ENCODE measurements at places on chromosomes 7 and 10.

DNA sequence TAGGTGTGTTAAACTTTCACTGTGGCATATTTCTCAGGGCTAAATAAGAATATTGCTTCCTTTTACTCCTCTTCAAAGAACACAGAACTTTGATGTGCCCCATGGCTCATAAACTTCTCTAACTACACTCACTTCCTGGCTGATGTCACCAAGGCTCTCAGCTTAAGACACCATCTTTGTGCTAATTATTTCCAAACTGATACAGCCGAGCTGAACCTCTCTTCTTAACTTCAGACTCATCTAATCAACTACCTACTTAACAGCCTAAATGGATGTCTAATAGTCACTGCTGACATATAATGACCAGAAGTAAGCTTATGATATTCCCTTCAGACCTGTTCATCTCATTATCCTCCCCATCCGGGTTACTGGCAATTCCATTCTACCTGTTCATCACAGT is 3.6 kb downstream of the C10orf67 start:
- H3K27me3 ChIP-seq, result no peaks in the 10 kb centered on the region
- H3K36me3 ChIP-seq, result no peaks in the 10 kb centered on the region
- no peak for DNase-seq
- H3K4me1 ChIP-seq, result 0 out of 2 replicates have a peak, but pooled peaks cover 3% of the 10 kb centered on the region

DNA sequence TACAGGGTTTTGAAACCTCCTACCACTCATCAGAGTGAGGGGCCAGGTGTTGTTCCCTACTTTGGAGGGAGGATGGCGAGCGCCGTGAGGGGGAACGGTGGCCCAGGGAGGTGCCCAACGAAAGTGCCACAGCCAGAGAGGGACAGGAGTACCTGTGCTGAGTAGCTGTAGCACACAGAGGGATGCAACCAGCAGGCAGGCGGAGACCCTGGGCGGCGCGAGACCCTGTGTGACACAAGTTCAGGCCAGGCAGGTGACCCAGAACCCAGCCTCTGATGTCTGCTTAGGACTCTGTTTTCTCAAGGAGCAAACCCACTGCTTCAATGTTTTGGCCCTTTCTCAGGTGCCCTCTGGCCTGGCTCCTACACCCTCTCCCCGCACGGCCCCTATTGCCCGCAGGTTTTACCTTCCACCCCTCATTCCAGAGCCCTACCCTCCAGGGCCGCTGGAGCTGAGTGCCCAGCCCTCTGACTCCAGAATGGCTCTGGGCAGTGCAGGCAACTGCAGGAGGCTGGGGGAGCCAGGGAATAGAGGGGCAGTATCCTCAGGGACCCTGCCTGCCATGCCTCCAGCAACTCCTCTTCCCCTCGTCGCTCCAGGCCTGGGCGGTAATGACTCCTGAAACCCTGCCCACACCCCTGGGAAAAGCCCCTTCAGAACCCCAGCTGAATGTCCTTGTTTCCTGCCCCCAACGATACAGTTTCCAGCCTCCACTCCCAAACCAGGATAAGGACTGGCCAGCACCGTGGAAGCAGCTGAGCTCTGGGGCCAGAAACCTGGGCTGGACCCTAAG is 164.1 kb upstream of the RHEB start:
- no peaks in the 10 kb centered on the region for H3K36me3 ChIP-seq
- no peaks in the 10 kb centered on the region for H3K27me3 ChIP-seq
- no peak for DNase-seq
- H3K4me3 ChIP-seq, result no peak overlapping the region

DNA sequence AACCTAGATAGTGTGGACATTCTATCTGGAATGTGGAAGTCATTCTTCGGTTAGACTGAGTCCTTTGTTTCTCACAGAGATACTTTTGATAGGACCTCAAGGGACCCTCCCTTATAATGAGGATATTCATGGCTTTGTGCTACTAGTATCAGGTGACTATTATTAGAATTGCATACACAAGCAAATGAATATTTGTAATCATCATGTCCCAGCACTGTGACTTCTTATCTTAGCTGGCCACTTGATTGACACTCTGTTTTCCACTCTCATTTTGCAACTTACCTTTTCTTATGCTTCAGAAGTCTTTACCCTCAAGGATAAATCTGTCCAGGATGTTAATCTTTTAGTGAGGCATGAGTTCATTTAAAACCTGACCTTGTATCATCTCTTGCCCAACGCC is 268.2 kb upstream of the FZD1 start:
- no peak overlapping the region for H3K27ac ChIP-seq
- H3K4me1 ChIP-seq, result no peaks in the 10 kb centered on the region
- DNase-seq, result no peak
- H3K36me3 ChIP-seq, result no peaks in the 10 kb centered on the region
- H3K27me3 ChIP-seq, result no peaks in the 10 kb centered on the region
- H3K4me3 ChIP-seq, result no peak overlapping the region

GRCh38 chr7:125568799-125569198 is 639.2 kb upstream of the POT1 start:
- H3K27me3 ChIP-seq, result no peaks in the 10 kb centered on the region
- no peak for DNase-seq
- H3K27ac ChIP-seq, result no peak overlapping the region
- no peaks in the 10 kb centered on the region for H3K36me3 ChIP-seq

GRCh38 chr10:109178591-109178990 is 744.7 kb downstream of the XPNPEP1 start:
- H3K4me1 ChIP-seq, result no peaks in the 10 kb centered on the region
- H3K36me3 ChIP-seq, result no peaks in the 10 kb centered on the region
- no peaks in the 10 kb centered on the region for H3K27me3 ChIP-seq

DNA sequence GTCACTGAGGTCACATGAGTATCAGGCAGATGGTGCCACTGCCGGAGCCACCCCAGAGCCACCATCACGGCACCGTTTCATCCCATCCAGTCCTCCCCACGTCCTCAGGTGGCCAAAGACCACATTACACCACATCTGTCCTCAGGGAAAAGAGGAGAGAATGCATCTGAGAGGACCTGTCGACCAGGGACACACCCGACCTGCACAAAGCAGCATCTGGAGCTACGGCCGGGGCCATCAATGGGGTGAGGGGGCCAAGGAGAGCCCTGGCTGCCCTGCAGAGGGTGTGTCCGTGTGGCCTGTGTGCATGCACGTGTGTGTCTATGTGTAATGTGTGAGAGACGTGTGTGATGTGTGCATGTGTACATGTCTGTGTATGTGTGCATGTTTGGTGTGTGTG is 480.6 kb downstream of the DNAJB6 start:
- no peak for DNase-seq

DNA sequence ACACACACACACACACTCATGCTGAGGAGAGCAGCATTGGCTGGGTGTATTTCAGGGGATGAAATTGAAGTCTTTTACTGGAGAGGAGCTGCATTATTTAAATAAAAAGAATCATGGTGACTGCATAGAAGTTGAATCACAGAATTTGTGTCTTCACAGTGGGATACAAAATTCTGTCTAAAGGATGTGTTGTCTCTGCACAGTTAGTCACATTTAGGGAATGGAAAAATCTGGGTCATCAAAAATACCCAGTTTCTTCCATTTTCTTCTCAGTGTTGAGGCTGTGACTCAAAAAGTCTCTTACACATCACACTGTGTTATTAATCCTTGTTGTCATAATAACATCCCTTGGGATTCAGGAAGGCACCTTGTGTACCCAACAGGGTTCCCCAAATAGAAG is 10.9 kb downstream of the PAPSS2 start:
- no peaks in the 10 kb centered on the region for H3K27me3 ChIP-seq
- H3K4me1 ChIP-seq, result peaks cover 6% of the 10 kb centered on the region
- no peak overlapping the region for H3K27ac ChIP-seq
- no peaks in the 10 kb centered on the region for H3K36me3 ChIP-seq
- DNase-seq, result no peak

DNA sequence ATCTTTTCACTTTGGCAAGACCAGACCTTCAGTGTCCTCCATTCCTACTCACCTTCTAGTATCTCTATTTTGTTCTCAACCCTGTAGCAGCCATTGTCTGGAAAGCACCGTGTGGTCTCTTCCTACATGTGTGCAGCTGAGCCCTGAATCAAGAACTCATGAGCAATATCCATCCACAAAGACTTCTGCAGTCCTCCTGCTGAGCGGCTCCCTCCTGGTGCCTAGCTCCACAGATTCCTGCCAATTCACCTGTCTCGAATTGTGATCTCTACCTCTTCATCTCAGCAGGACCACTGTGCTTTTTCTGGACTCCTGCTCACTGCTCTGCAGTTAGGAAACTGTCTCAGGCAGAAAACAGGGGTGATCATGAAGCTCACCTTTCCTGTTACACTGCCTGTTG is 118.8 kb downstream of the RELN start:
- no peak for DNase-seq
- no peaks in the 10 kb centered on the region for H3K36me3 ChIP-seq
- no peaks in the 10 kb centered on the region for H3K27me3 ChIP-seq

- no peak overlapping the region for H3K27ac ChIP-seq
- H3K4me3 ChIP-seq, result no peak overlapping the region
- H3K4me1 ChIP-seq, result peaks cover 22% of the 10 kb centered on the region
These were observed 31.5 kb downstream of the PANK1 start for GRCh38 chr10:89613582-89613981.

- no peaks in the 10 kb centered on the region for H3K27me3 ChIP-seq
- H3K36me3 ChIP-seq, result no peaks in the 10 kb centered on the region
- no peaks in the 10 kb centered on the region for H3K4me1 ChIP-seq
- no peak overlapping the region for H3K27ac ChIP-seq
- no peak for DNase-seq
- H3K4me3 ChIP-seq, result no peak overlapping the region
These were observed 45.0 kb upstream of the GRM3 start for GRCh38 chr7:86598721-86599120.

GRCh38 chr7:897771-898376 is 21.5 kb downstream of the GET4 start:
- no peaks in the 10 kb centered on the region for H3K36me3 ChIP-seq
- H3K27me3 ChIP-seq, result no peaks in the 10 kb centered on the region
- peak overlapping the region; percentile 53 for H3K27ac ChIP-seq
- DNase-seq, result no peak
- H3K4me3 ChIP-seq, result no peak overlapping the region
- no peaks in the 10 kb centered on the region for H3K4me1 ChIP-seq

- DNase-seq, result no peak
- H3K36me3 ChIP-seq, result no peaks in the 10 kb centered on the region
- H3K4me3 ChIP-seq, result no peak overlapping the region
- H3K27ac ChIP-seq, result no peak overlapping the region
- H3K27me3 ChIP-seq, result no peaks in the 10 kb centered on the region
These were observed 156.2 kb downstream of the LRRC4 start for GRCh38 chr7:127874951-127875608.

DNA sequence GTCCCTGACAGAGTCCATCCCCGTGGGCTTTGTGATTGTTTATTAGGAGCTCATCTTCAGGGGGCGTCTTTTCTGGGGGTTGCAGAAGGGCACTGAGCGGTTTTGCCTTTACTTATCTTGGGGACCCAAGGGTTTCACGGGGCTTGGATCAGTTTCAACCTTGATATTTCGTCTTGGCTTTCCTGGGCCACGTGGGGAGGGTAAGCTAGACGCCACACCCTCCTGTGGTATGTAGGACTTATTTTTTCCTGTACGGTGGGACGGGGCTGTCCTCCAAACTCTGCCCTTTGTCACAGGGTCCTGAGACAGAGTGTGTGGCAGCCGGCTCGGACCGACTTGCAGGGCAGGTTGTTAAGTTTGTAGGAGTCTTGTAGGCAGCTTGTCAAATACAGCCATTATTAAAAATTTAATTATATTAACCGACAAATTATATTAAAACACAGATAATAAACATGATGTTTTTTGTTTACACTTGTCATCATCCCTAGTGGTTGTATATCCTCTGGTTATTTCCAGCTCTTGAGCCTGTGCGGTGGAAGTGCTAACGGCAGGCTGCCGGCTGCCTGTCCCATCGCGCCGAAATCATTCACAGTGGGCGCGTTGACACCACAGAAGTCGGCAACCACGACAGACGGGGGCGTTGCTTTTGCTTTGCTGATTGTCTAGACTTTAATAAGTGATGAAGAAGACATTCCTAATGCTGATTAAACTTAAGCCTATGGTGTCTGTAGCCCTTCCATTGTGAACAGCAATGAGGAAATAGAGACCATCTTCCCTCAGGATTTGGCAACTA is 193.2 kb downstream of the DNAJB6 start:
- no peaks in the 10 kb centered on the region for H3K4me1 ChIP-seq
- DNase-seq, result peak; percentile 30
- H3K27me3 ChIP-seq, result no peaks in the 10 kb centered on the region
- H3K27ac ChIP-seq, result no peak overlapping the region
- no peak overlapping the region for H3K4me3 ChIP-seq

GRCh38 chr7:159030490-159031134 is 114.1 kb downstream of the VIPR2 start:
- H3K27me3 ChIP-seq, result no peaks in the 10 kb centered on the region
- no peak overlapping the region for H3K27ac ChIP-seq
- H3K4me1 ChIP-seq, result peaks cover 8% of the 10 kb centered on the region
- peak; percentile 76 for DNase-seq

DNA sequence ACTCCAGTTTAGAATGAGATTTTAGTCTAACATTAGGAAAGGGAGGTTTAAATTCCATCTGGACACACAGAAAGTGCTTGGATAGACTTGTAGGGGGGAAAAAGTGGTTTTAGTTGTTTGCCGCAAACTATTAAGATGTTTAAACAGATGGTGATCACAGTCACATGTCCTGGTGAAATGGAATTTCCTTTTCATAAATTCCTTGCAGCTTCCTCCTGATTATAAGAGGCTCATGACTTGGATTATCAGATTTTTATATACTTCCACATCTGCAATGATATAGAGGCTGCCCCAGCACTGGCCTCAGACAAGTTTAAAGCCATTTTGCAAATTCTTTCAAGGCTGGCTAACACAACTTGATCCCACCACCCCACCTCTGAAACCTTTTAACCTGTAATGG is 106.4 kb upstream of the ARMC3 start:
- H3K36me3 ChIP-seq, result no peaks in the 10 kb centered on the region
- H3K27me3 ChIP-seq, result no peaks in the 10 kb centered on the region

DNA sequence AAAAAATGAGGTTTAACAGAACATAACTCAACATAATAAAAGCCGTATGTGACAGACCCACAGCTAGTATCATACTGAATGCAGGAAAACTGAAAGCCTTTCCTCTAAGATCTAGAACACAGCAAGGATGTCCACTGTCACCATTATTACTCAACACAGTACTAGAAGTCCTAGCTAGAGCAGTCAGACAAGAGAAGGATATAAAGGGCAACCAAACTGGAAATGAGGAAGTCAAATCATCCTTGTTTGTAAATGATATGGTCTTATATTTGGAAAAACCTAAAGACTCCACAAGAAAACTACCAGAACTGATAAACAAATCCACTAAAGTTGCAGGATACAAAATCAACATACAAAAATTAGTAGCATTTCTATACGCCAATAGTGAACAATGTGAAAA is 45.9 kb downstream of the C10orf71 start:
- H3K27ac ChIP-seq, result no peak overlapping the region
- H3K4me1 ChIP-seq, result no peaks in the 10 kb centered on the region
- H3K4me3 ChIP-seq, result no peak overlapping the region

- H3K36me3 ChIP-seq, result no peaks in the 10 kb centered on the region
- DNase-seq, result no peak
- H3K4me1 ChIP-seq, result no peaks in the 10 kb centered on the region
- H3K4me3 ChIP-seq, result no peak overlapping the region
- no peak overlapping the region for H3K27ac ChIP-seq
These were observed 113.3 kb downstream of the MAGI2 start for GRCh38 chr7:79340212-79340611.

GRCh38 chr7:157337316-157338149 is 729 bp downstream of the DNAJB6 start:
- H3K4me1 ChIP-seq, result peaks cover 6% of the 10 kb centered on the region
- peak; percentile 83 for DNase-seq
- H3K4me3 ChIP-seq, result peak overlapping the region; percentile 80
- H3K36me3 ChIP-seq, result no peaks in the 10 kb centered on the region

GRCh38 chr7:17212188-17212587 is 86.3 kb upstream of the AHR start:
- no peak for DNase-seq
- no peak overlapping the region for H3K4me3 ChIP-seq
- no peak overlapping the region for H3K27ac ChIP-seq
- H3K27me3 ChIP-seq, result no peaks in the 10 kb centered on the region
